ENCODE measurements at places on chromosomes 2 and 18. TPM values are rescaled to one million over a fixed set of nuclear protein-coding genes. Genes with fewer than 3 reads are reported as not detected.

GRCh38 chr2:237057893-237058300 lies 27.8 kb upstream of the COPS8 start:
- DNase-seq: no peak

GRCh38 chr2:53515435-53516332 lies 251.9 kb upstream of the CHAC2 start:
- DNase-seq: no peak

- no peak for DNase-seq
Measured at GRCh38 chr2:45874344-45874743, 222.9 kb downstream of the PRKCE start.

DNA sequence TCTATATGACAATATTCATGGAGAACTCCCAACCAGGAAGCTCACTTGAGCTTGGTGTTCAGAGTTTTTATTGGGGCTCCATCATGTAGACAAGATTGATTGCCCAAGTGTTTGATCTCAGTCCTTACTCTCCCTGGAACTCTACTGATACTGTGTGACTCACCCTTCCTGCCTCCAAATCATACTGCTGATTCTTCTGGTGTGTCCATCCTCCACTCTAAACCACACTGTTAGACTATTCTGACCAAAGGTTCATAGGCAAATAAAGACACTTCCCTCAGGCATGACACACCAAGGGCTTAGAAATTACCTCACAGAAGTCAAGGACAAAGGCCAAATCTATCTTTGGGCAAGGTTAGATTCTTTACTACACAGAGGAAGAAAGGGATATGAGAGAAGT lies 107.9 kb upstream of the CDH20 start:
- DNase-seq: no peak

Gene TEX44
- polyA plus RNA-seq: not detected

Gene TPO
- 0.18 TPM for polyA plus RNA-seq

DNA sequence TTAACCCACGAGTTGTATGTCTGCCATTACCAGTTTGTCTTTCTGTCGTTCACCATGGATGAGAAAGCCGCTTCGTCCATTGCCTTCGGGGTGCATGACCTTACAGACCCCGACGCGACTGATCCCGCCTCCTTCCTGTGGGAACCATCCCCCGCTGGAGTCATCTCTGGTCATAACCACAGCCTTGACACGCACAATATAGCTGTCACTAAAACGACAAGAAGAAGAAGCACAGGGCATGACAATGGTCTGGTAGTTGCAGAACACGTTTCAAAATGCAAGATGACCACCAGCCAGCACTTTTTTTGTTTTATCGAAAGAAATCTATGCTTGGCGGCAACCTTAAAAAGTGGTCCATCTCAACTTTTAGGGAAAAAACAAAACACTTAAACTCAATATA lies 87.7 kb downstream of the SPRED2 start:
- DNase-seq: no peak

Gene DDX18
- 30.8 TPM for polyA plus RNA-seq

DNA sequence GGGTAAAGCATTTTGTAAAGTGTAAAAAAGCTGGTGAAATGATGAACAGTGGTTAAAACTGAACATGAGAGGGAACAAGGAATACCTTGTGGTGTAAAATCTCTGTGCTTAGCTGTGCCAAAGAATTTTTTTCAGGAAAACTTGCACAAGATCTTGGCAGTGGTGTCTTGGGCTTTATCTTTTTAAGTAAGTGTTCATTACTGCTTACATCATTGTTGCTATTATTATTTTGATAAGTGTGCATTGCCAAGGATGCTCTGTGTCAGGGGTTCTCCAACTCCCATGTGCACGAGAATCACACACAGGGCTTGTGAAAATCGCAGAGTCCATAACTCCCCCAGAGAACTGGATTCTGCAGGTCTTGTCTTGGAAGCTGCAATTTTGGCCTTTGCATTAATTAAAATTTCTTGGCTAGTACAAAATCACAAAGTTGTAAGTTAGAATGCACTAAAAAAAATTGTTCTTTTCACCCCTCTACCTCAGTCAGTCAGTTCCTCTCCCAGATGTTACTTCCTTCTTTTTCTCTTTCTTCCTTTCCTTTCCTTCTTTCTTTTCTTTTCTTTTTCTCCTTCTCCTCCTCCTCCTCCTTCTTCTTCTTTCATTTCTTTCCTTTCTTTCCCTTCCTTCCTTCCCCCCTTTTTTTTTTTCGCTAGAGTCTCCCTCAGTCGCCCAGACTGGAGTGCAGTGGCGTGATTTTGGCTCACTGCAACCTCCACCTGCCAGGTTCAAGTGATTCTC lies 37.8 kb downstream of the GATA6 start:
- DNase-seq: no peak

DNA sequence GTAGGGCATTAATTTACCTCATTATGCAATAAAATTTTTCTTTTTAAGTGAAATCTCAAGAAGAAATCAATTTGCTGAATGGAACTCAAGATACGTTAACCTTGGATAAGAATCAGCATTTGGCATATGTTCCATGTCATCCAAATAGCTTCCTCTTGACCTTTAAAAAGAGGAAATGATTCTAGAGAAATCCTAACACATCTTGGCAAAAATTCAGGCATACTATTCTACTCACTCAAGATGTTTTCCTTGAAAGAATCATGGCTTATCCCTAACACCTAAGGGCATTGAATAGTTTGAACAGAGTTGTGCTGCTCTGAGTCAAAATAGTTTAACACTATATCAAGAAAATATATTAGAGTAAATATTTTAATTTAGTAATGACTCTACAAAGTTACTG lies 678.0 kb downstream of the EPHA4 start:
- no peak for DNase-seq
